ENCODE measurements at places on chromosomes 13 and 19.

GRCh38 chr13:45833663-45834375 lies 17.7 kb downstream of the SIAH3 start:
- DNase-seq: peak; percentile 61

GRCh38 chr13:33205804-33206221 lies 79.7 kb downstream of the STARD13 start:
- peak; percentile 74 for DNase-seq

GRCh38 chr13:100881291-100881864 lies 206.8 kb upstream of the TMTC4 start:
- DNase-seq: no peak

DNA sequence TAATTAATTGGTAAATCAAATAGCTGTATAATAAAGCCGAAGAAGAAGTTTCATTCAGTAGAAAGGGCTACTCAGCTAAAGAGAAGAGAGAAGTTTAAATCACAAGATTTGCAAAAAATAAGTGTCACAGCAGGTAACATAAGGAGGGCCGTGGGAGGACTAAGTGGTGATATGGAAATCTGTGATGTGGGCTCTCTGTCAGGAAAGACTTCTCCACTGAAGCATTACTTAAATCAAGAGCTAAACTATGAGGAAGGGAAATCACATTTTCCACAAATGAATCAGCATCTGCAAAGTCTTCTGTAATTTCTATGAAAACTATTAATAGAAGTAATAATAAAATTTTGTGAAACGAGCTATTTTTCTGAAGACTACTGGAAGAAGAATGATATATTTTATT lies 153.8 kb downstream of the PCDH9 start:
- DNase-seq: no peak

DNA sequence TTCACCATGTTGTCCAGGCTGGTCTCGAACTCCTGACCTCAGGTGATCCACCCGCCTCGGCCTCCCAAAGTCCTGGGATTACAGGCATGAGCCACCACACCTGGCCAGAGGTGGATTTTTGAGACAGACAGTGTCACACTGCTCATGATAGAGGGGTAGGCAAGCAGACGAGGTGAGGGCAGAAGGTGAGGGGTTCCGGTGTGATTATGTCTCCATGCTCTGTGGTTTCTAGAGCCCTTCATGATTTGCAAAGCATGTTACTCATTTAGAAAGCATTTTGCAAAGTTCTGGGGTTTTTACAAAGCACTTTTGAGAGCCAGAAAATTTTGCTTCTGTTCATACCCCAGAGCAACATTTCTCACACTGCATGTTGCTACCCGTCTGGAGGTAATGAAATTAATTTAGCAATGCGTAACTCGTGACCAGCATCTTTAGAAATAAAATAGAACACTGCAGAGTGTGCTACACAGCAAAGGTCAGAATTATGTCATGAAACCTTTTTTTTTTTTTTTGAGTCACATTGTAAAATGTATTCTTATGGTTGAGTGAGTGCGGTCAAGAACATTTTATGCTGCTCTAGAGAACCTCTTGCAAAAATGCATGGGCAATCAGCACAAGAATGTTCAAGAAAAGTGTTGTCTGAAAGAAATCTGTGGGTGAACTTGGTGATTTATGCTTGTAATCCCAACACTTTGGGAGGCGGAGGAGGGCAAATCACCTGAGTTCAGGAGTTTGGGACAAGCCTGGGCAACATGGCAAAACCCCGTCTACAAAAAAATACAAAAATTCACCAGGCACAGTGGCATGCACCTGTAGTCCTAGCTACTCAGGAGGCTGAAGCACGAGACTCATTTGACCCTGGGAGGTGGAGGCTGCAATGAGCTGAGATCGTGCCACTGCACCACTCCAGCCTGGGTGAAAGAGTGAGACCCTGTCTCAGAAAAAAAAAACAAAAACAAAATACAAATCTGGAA lies 58.0 kb downstream of the MAP4K1 start:
- DNase-seq: no peak

DNA sequence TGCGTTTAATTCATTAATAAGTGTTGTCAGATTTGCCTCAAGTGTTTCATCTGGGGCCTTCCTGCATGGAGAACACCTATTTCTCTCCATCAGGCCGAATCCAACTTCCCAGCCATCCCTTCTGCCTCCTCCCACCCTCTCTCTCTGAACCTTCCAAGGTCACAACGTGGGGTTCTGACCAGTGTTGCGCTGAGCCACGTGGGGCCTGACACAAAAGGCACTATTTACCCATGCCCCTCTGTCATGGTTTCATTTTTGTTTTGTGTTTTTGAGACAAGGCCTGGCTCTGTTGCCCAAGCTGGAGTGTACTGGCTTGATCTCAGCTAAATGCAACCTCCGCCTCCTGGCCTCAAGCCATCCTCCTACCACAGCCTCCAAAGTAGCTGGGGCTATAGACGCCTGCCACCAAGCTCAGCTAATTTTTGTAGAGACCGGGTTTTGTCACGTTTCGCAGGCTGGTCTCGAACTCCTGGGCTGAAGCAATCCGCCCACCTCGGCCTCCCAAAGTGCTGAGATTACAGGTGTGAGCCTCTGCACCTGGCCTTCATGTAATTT lies 8.6 kb upstream of the IRGC start:
- no peak for DNase-seq

DNA sequence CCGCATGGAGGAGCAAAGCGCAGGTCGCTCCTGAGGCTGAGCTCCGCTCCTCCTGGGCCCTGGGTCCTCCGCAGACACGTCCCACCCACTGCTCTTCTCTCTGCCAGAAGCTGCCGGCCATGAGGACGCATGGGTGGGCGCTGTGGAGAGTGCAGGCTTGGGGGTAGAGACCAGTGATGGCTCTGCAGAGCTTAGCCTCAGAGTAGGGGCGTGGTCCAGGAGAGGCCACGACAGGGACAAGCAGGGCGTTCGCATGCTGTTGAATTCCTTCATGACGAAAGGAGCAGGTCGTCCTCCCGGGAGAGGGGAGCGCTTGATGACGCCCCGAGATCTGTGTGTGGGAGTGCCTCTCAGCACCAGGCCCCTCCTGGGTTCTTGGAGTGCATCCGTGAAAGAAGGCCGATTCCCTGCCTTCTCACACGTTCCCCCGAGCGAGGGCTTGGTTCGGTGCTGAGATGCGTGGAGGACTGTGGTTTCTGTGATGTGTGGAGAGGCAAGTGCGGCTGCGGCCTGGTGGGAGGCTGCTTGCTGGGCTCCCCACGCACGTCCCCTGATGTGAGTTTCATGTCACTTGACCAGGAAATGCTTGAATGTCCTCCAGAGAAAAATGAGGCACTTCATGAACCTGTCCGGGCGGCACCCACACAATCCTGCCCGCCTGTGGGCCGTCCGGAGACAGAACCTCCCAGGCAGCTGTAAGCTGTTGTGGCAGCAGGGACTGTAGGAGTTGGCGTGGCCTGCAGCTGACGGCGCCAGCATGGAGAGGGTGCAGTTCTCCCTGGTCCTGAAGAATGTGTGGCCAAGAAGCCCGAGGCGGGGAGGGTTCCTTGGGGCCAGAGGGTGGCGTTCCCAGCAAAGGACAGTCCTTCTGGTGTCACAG lies 4.5 kb downstream of the SF3A2 start:
- no peak for DNase-seq

GRCh38 chr13:80361298-80361697 lies 20.4 kb upstream of the SPRY2 start:
- DNase-seq: no peak

GRCh38 chr19:4645718-4646117 lies 6.4 kb downstream of the TNFAIP8L1 start:
- DNase-seq: no peak

DNA sequence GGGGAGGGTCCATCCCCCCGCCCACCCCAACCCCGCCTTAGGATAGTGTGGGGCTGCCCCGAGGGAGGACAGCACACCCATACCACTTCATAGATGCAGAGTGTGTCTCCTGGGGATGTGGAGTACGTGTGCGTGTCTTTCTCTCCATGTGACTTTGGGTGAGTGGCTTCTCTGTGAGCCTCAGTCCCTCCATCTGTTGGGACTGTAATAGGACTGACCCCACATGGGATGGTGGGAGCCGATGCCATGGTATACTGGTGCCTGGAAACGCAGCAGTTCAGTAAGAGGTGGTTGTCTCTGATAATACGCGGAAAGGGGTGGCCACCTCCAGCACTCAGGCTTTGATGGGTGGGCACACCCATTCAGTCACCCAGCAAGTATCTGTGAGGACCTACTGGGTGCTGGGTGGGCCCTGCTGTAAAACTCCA lies 816 bp upstream of the PRKD2 start:
- DNase-seq: no peak

DNA sequence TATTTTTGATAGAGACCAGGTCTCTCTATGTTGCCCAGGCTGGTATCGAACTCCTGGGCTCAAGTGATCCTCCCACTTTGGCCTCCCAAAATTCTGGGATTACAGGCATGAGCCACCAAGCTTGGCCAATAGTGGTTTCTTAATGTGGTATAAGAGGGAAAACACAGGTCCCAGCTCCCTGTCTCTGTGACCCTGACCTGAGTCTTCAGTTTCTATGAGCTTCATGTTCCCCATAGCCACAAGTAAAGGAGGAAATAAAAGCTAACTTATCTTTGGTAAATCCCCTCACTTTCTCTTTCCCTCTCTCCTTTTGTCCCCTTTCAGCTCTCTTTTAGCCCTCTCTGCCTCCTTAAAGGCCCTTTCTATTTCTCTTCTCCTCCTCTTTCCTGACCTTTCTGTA lies 50.3 kb downstream of the ABCC4 start:
- DNase-seq: no peak

DNA sequence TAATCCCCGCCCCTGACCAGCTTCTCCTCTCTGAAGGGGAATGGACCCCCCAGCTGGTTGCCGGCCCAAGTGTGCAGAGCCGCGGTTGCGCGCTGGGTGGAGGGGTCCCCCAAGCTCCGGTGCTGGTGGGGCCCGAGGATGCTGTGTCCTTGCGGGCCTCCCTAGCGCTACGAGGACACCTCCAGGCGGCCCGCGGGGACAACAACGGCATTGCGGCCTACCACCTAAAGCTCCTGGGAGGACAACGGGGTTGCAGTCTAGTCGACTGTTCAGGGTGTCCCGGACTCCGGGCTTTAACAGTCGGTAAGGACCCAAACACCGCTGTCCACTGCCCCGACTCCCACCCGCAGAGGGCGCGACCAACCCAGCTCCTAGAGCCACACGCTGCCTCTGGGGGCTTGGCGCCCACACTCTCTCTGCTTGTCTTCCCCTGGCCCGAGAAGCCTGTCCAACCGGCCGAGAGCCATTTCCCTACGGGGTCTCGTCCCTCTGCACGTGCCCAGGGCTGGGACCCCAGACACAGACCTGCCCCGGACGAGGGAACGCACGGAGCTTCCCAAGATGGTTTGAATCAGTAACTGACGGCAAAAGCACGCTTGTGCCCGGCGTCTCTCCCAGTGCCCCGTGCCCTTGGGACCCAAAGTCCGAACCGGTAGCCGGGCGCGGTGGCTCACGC lies 927 bp upstream of the SDHAF1 start:
- no peak for DNase-seq

- no peak for DNase-seq
These were observed 64.0 kb upstream of the MED4 start for GRCh38 chr13:48158915-48159314.

GRCh38 chr13:20546556-20546955 lies 20.4 kb upstream of the IFT88 start:
- DNase-seq: no peak

GRCh38 chr13:22061371-22061805 lies 390.5 kb downstream of the FGF9 start:
- no peak for DNase-seq

DNA sequence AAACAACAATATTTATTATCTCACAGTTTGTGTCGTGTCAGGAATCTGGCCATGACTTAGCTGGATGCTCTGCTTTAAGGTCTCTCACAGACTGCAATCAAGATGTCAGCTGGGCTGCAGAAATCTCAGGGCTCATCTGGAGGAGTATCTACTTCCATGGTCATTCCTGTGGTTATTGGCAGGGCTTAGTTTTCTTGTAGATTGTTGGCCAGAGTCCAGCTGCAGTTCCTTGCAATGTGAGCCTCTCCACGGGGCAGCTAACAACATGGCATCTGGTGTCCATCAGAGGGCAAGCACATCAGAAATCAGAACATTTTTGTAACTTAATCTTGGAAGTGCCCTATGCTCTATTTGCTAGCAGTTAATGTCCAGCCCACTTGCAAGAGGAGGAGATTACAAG lies 45.7 kb upstream of the TDRD3 start:
- peak; percentile 80 for DNase-seq

DNA sequence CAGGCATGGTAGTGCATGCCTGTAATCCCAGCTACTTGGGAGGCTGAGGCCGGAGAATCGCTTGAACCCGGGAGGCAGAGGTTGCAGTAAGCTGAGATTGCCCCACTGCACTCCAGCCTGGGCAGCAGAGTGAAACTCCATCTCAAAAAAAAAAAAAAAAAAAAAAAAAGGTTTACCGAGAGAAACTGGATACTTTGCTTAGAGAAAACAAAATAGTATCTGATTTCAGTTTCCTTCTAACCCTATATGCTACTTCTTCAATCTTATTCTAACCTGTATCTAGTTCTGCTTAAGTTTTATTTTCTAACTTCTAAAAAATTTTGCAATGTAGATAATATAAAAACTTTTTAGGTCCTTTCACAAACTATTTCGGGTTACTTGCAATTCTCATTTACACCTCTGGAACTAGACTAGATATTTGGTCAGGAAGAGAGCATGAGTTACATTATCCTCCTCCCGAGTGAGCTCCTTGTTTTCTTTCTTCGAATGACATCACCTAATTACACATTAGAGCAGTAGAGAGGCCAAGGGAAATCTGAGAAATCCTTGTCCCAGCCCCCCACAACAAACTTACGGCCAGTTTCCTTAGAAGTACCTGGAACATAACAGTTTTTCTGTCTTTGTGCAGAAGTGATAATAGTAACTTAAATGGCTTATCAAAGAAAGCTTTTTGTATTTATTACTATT lies 128.9 kb downstream of the B3GLCT start:
- DNase-seq: peak; percentile 43

- peak; percentile 63 for DNase-seq
These were observed 11.3 kb downstream of the STAP2 start for GRCh38 chr19:4327252-4327876.

DNA sequence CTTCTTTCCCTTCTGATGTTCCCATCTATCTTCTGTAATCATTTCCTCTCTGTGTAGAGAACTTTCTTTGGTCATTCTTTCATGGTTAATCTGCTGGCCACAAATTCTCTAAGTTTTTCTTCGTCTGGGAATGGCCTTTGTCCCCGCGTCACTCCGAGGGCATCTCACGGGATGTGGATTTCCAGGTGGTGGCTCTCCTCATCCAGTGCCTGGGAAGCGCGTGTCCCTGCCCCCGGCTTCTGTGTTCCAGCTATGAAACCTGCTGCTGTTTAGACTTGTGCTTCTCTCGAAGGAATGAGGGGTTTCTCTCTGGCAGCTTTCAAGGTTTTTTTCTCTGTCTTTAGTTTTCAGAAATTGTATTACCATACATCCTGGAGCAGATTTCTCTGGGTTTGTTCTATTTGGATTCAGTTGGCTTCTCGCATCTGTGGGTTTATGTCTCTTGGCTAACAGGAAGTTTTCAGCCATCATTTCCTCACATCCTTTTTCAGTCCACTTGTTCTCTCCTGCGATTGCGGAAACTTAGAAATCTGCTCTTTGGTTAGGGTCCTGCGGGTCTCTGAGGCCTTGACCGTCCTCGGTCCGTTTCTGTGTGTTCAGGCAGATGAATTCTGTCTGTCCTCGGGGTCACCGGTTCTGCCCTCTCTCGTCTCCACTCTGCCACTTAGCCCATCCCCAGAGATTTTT lies 36.9 kb upstream of the DCUN1D2 start:
- DNase-seq: no peak

Data from astrocyte of the spinal cord (primary cell).